Spleen (tissue), 13 donors: ENCODE measurements at places on chromosomes 5 and 9. TPM values are rescaled to one million over a fixed set of nuclear protein-coding genes. Genes with fewer than 3 reads are reported as not detected.

Gene PCDHA2
- not detected for total RNA-seq

Gene TRPM6
- 1.7 TPM for total RNA-seq

Gene ANKRD20A1
- total RNA-seq = 10.1 TPM

Gene EGFL7
- 172 TPM for total RNA-seq

Gene CNOT6
- 20.8 TPM for total RNA-seq

Gene TAF7
- 80.6 TPM for total RNA-seq

Gene IL5
- not detected for total RNA-seq

Gene SLC45A2
- not detected for total RNA-seq

DNA sequence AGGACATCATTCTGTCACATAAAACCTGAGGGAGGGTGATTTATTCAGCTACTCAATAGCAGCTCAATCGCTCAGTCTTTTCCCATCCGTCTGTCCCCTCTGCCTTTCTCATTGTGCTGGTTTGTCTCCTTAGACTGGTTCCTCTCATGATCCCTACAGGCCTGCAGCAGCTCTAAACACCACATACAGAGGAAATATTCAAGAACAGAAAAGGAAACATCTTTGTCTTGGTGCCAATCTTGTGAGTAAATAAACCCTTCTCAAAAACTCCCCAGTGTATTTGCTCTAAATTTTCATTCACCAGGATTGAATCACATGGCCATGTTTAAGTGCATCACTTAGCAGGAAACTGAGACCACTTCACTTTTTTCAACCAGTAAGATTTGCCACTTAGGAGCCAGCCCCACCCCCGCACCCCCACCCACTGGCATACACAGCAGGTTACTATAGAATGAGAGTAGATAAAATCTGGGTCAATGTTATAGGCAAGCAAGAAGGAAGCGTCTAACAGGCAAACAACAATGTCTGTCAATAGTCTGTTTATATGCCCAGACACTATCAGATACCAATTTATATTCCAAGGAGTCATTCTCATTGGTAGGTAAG is 895.5 kb upstream of the DMAC1 start:
- no peaks in the 10 kb centered on the region for H3K4me1 ChIP-seq
- no peak for DNase-seq
- H3K27ac ChIP-seq = no peak overlapping the region
- H3K27me3 ChIP-seq = no peaks in the 10 kb centered on the region

DNA sequence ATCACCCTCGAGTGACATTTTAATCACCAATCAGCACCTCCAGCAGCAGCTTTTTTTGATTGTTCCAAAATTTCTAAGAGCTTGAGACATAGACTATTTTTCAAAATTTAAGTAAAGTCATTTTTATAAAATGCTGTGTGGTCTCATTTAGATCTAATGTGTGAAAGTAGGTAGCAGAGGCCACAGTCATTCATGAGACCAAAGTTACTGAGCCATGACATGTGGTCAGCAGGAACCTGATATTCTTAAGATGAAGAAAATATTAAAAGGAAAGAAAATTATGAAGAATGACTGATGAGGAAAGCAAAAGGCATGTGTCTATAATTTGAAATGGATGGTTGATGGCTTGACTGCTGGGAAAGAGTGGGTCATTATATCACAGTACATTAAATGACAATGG is 7.2 kb downstream of the FREM1 start:
- no peak overlapping the region for H3K4me3 ChIP-seq
- no peaks in the 10 kb centered on the region for H3K4me1 ChIP-seq

DNA sequence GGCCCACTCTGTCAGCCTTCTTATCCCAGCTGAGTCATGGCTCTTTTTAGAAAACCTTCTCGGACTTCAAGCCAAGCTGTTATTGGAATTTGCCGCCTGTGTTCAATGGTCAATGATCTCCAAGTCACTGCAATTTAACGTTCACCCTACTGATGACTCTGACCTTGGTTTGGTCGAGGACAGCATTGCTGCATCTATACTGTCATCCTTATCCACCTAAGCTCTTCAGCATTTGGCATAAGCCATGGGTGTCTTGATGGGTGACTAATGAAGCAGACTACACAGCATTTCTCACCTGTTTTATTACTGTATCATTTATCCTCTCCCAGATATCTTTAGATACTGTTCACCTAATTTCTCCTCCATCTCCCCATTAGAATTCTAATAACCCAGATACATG is 5.6 kb upstream of the HSPB3 start:
- no peak overlapping the region for H3K27ac ChIP-seq
- H3K27me3 ChIP-seq = no peaks in the 10 kb centered on the region
- H3K4me3 ChIP-seq = no peak overlapping the region
- H3K4me1 ChIP-seq = no peaks in the 10 kb centered on the region

DNA sequence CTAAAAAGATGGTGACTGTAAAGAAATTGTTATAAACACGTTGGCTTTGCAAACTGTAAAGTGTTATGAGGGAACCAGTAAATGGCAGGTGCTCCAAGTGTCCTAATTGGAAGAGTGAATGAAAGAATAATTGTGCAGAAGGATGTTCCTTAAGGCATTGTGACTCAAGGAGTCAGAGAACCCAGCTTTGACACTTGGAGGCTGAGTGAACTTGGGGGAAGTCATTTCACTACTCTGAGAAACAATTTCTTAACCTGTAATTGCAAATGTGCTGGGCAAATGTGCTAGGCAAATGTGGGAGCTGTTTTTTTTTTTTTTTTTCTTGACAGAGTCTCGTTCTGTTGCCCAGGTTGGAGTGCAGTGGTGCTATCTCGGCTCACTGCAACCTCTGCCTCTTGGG is 84.0 kb upstream of the TNFSF8 start:
- no peak overlapping the region for H3K27ac ChIP-seq
- H3K4me3 ChIP-seq = no peak overlapping the region
- peaks cover 4% of the 10 kb centered on the region for H3K4me1 ChIP-seq
- DNase-seq = no peak

GRCh38 chr5:54676481-54677340 is 159.2 kb downstream of the SNX18 start:
- no peaks in the 10 kb centered on the region for H3K27me3 ChIP-seq
- DNase-seq = no peak

DNA sequence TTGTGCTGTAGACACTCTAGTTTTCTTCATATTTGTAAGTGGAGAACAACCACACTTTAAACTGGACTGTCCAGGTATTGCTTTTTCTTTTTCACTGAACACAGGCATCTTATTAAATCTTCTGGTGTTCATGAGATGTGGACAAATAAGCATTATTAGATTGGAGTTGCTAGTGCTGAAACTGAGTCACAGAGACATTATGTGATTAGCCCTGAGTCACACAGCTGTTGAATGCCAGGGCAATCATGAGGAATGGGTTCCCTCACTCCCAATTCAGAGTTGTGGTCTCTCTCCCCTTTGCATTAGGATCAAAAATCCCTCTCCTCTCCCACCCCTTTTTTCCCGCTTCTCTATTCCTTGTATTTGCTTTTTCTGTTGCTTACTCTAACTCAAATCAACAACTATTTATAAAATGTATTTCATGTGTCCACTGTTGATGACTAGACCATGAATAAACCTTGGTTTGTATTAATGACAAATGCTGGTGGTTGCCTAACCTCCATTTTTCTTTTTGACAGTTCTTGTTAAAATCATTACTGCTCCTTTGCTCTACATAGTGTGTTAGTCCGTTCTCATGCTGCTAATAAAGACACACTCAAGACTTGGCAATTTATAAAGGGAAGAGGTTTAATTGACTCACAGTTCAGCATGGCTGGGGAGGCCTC is 738.2 kb downstream of the BRINP1 start:
- H3K36me3 ChIP-seq = no peaks in the 10 kb centered on the region
- no peaks in the 10 kb centered on the region for H3K4me1 ChIP-seq
- no peak overlapping the region for H3K27ac ChIP-seq
- H3K4me3 ChIP-seq = no peak overlapping the region

GRCh38 chr5:61081741-61082140 is 80.5 kb downstream of the SMIM15 start:
- no peaks in the 10 kb centered on the region for H3K4me1 ChIP-seq
- no peaks in the 10 kb centered on the region for H3K36me3 ChIP-seq
- no peaks in the 10 kb centered on the region for H3K27me3 ChIP-seq
- no peak for DNase-seq

GRCh38 chr5:582936-583635 is 29.1 kb upstream of the CEP72 start:
- no peak overlapping the region for H3K27ac ChIP-seq
- H3K36me3 ChIP-seq = no peaks in the 10 kb centered on the region

GRCh38 chr9:88106492-88106891 is 31.8 kb downstream of the SPATA31C2 start:
- no peak overlapping the region for H3K4me3 ChIP-seq
- no peaks in the 10 kb centered on the region for H3K4me1 ChIP-seq
- H3K36me3 ChIP-seq = no peaks in the 10 kb centered on the region
- H3K27me3 ChIP-seq = peaks cover 33% of the 10 kb centered on the region
- DNase-seq = no peak

DNA sequence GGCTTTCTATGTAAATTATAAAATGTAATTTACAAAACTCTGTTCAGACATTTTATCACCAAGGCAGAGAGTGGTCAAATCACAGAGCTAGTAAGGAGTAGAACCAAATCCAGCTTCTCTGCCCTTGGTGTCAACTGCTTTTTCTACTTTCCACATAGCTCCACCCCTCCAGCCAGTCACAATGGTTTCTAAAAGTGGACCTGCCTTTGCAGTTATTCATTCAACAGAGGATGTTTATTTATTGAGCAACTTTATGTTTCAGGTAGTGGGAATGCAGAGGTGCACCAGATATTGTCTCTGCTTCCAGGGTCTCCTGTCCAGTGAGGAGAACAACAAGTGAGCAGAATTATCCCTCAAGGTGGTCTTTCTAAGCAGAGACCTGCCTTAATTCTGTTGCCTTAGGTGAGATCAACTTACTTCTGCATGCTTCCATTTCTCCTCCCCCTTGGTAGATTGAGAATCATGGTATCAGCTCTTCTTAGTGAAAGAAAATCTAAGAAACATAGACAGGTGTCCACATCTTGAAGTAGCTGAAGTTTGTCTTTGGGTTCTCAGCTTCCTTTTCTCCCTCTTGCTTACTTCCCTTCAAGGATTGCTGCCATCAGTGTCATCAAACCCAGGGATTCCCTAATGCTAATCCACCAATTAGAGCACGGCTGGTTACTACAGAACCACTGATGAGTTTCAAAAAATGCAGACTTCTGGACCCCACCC is 17.2 kb upstream of the PDCD1LG2 start:
- no peak overlapping the region for H3K4me3 ChIP-seq
- H3K36me3 ChIP-seq = no peaks in the 10 kb centered on the region
- peak overlapping the region; percentile 74 for H3K27ac ChIP-seq
- peaks cover 6% of the 10 kb centered on the region for H3K4me1 ChIP-seq
- DNase-seq = no peak
- no peaks in the 10 kb centered on the region for H3K27me3 ChIP-seq

DNA sequence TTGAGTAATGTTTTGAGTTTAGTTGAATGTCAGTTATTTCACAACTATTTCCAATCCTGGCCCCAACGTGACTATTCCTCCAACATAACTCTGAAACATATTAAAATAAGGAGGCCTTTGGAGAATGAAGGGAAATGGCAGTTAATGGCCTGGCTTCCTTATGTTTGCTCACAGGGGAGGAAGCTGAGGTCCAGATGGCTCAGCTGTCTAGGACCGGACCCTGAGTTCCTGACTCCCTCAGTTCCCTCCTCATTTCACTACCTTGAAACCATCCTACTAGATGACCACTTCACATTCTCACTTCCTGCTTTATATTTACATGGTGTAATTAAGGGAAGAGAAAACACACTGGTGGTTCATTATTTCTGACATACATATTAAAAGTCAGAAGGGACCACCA is 6.6 kb downstream of the OTULINL start:
- H3K27me3 ChIP-seq = no peaks in the 10 kb centered on the region
- H3K4me3 ChIP-seq = no peak overlapping the region
- no peak for DNase-seq
- peaks cover 91% of the 10 kb centered on the region for H3K4me1 ChIP-seq

DNA sequence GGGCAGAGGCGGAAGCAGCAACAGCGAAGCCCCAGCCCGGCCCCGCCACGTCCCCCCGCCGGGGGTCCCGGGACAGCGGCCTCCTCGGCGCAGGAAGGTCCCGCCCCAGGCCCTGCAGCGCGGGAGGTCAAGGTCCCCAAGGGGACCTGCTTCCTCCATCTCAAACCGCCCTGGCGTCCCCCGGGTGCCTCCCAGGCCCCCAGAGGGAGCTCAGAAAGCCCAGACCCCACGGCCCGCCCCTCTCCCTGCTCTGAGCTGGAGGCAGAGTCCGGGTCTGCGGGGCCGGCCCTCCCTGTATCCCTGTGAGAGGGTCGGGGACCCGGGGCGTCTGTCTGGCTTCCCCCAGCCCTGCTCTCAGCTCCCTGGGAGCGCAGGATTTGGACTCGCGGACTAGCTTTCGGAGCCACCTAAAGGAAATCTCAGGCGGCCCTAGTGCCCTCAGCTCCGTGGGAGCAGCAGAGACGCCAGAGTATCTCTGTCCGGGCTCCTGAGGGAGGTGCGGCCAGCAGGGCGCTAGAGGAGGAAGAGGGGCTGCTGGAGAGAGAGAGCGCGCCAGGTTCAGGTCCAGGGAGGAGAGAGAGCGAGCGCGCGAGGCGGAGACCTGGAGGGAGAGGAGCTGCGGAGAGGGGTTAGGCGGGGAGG is 30.7 kb downstream of the EXOC3 start:
- no peak for DNase-seq
- H3K27ac ChIP-seq = peak overlapping the region; percentile 58
- H3K4me1 ChIP-seq = peaks cover 40% of the 10 kb centered on the region

DNA sequence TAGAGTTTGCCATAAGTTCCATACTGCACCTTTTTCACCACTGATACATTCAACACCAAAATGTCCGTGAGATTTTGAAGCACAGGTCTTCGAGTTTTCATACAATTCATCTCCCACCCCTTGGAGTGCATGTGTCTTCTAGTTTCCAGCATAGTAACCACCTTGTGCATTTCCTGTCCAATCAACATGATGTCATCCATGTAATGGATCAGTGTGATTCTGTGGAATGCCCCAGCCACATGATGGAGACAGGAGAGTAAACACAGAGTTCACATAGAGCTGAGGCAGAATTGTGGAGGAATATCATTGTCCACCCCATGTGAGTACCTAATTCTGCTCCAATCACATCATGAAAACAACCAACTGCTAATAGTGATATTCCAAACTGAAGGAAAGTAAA is 441.5 kb upstream of the CDH6 start:
- no peaks in the 10 kb centered on the region for H3K27me3 ChIP-seq
- H3K27ac ChIP-seq = no peak overlapping the region
- H3K4me1 ChIP-seq = no peaks in the 10 kb centered on the region
- no peak overlapping the region for H3K4me3 ChIP-seq
- DNase-seq = no peak

GRCh38 chr5:170233358-170233892 is 640 bp downstream of the C5orf58 start:
- no peak overlapping the region for H3K4me3 ChIP-seq
- H3K27ac ChIP-seq = no peak overlapping the region
- H3K36me3 ChIP-seq = peaks cover 6% of the 10 kb centered on the region
- no peaks in the 10 kb centered on the region for H3K27me3 ChIP-seq
- no peaks in the 10 kb centered on the region for H3K4me1 ChIP-seq
- DNase-seq = no peak

DNA sequence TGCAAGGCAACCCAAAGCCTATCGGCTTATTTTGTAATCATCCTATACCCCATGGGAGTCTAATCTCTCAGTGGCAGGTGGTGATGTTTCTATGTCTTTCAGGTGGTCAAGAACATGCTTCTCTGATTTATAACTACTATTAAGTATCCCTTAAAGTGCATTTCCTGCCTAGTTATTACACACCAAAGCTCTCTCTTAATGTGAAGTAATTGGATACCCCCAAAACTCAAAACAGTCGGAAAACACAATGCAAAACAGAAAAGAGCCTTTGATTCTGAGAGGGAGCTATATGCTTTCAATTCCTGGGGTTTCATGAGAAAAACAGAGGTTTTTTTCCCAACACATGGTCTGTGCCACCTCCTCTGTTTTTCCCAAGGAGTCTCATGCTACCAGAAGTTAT is 416.4 kb downstream of the CSNK1G3 start:
- no peak overlapping the region for H3K27ac ChIP-seq
- no peak for DNase-seq
- no peaks in the 10 kb centered on the region for H3K4me1 ChIP-seq
